ENCODE measurements at places on chromosomes 7 and 10.

DNA sequence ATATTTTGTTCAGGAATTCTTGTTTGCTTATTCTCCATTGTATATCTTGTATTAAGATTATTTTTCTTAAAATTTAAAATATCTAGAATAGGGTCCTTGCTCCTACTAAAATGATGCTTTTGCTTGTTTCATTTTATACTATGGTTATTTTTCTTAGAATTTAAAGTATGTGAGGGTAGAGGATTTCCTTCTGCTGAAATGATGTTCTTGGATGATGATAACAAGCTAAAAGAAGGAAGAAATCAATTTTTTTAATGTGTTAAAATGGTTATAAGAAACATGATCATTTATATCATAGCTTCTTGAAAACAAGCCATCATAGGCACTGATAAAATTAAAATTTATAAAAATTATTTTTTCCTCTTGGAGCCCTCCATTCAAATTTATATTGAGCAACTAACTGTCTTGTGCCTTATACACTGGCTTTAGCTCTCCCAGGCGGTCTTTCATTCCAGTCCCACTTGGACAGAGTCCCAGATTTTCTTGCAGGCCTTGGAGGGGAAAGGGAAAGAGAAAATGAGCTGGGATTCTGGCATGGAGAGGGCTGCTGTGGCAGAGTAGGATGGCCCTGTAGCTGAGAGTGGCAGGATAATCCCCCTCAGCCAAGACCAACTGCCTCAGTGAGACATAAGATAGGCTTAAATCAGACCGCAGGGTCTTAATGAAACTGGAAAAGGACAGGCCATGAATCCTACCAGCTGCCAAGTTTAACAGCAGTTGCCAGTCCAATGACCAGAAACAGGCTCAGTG, 60.2 kb downstream of the DNAJB9 start:
- no peak for DNase-seq

DNA sequence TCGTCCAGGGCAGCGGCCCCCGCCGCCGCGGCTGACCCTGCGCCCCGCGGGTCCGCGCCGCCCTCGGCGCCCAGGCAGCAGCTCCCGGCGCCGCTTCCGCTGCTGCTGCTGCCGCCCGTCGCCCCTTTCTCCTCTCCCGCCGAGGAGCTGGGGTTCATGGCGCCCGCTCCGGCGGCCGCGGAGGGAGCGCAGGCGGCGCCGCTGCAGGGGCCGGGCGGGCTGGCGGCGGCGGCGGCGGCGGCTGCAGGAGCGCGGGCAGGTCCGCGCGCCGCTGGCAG, 286 bp downstream of the DGKI start:
- DNase-seq: no peak

GRCh38 chr7:20191391-20191869, 25.8 kb downstream of the MACC1 start:
- DNase-seq: no peak

- no peak for DNase-seq
These were observed 623.9 kb downstream of the SORCS1 start for GRCh38 chr10:106540645-106541044.

GRCh38 chr7:5695727-5696345, 85.6 kb downstream of the RNF216 start:
- no peak for DNase-seq

- no peak for DNase-seq
These were observed 167.3 kb upstream of the KLF14 start for GRCh38 chr7:130901209-130901783.

DNA sequence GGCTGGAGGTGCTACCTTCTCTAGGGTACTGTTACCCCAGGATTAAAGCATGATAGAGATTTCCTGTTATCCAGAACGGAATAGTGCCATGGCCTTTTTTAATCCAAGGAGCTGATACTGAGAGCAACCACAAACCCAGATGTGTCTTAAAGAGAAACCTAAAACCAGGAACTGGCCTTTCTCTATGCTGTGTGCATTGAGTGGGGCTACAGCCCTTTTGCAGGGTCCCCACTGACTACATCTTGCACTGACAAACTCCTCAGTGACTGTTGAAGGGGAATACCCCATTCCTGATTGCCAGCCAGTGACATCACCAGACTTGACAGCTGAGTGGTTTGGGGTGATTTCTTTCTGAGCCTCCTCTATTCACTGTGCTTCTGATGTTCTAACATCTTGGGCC, 81.9 kb upstream of the CAPZA2 start:
- no peak for DNase-seq

DNA sequence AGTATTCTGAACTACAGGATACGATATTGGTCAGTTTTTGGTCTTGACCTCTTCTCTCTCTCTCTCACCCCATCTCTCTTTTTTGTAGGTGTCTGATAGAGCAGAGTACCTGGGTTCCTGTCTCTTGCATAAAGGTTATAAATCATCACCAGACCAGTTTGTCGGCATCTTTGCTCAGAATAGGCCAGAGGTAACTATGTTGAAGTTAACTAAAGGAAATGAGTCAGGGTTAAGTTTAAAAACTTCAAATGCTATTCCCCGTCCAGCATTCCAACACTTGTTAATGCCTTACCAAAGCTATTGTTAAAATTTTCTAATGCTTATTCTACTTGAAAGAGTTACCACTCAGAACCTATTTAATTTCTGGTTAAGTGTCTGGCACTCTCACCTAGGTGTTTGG, 30.7 kb downstream of the ACSL5 start:
- no peak for DNase-seq

- no peak for DNase-seq
These were observed 39.6 kb downstream of the GPRIN2 start for GRCh38 chr10:46516660-46517416.

DNA sequence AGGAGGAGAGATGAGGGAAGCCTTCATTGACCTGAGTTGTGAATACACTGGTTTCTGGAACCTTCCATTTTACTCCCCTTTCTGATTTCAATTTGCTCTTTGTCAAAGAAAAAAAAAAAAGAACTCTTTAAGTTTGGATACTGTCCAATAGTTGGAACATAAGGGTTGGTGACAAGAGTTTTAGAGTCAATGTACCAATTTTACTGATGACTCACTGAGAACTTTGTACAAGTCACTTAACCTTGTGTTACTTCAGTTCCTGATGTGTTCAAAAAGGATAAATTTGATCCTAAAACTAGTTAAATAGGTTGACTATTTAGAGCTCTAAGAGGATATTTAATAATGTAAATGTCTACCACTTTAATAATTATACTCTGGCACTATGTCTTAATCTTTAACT, 4.1 kb upstream of the CDK14 start:
- no peak for DNase-seq

GRCh38 chr7:5193880-5194279, 3.8 kb downstream of the WIPI2 start:
- DNase-seq: no peak

DNA sequence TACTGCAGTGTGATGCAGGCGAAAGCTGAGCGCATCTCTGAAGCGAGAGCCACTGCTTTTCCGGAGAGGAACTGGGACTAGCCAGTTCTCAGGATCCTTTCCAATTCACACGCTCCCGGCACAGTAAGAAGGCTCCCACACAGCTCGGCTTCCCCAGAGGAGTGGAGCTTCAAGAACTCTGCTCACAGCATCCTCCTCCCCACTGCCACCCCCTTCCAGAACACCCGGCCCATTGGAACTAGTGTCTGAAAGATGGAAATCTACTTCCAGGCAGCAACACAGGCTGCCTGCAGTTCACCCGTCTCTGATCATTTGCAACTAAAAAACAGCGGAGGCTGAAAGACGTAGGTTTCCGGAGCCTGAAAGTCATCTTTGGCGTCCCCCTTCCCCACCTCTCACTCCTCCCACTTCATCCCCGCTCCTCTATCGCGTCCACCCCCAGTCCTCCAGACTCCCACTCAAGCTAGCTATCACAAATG, at the start of gene DGKB:
Gene DGKB, minus strand, starts transcription at position 163 of the 479 bp plus-strand sequence.
- DNase-seq: no peak

GRCh38 chr7:8442814-8443304, 9.4 kb downstream of the NXPH1 start:
- DNase-seq: no peak

DNA sequence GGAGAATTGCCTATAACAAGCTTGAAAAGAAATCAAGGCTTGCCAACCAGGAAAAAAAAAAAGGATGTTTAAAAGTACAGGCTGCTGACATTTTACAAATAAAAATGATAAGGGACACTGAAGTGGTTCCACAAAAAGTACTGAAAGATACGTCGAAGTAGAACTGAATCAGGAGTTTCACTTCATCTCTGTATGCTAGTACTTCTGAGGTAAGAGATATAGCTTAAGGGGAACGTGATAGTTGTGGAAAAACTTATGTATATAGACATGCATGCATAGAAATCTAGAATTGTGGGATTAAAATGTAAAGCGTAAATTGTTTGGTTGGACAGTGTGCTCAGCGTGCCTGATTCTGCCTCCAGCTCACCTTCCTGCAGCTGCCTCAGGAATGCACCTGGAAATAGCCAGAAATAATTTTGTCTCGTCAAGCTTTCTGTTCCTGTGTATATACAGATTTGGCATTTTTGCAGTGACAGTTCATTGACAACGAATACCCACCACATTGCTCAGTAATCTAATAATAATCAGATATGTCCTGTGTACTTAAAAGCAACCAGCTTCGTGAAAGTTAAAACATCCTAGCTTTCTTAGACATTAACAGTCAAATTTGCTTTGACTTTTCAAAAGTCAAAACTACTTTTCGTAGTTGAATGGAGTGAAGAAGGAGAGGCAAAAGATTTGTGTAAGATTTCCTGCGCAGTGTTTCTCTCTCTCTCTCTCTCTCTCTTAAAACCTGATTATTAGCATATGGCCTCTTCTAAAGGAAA, 1.4 kb downstream of the SOSTDC1 start:
- no peak for DNase-seq

GRCh38 chr10:129459762-129460539, 7.1 kb upstream of the MGMT start:
- DNase-seq: no peak

- DNase-seq: no peak
These were observed 145.1 kb upstream of the MKLN1 start for GRCh38 chr7:131182446-131183058.

DNA sequence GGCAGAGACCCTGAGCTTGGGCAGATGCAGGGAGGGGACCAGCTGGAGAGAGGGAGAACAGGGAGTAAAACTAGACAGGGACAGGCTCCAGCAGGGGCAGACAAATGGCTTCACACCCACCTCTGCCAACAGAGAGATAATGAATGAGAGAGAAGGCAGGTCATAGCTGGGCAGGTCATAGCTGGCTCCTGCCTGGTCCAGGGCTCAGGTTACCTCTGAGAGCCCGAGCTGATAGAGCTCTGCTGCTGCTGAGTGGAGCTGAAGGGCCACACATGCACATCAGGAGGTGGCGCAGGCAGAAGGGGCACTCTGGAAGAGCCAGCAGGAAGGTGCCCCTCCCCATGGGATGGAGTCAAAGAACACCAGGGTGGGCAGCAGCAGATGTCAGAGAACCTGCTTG, 154.2 kb downstream of the GFRA1 start:
- DNase-seq: no peak

- no peak for DNase-seq
These were observed 9.9 kb downstream of the ZNF511 start for GRCh38 chr10:133318494-133319127.

DNA sequence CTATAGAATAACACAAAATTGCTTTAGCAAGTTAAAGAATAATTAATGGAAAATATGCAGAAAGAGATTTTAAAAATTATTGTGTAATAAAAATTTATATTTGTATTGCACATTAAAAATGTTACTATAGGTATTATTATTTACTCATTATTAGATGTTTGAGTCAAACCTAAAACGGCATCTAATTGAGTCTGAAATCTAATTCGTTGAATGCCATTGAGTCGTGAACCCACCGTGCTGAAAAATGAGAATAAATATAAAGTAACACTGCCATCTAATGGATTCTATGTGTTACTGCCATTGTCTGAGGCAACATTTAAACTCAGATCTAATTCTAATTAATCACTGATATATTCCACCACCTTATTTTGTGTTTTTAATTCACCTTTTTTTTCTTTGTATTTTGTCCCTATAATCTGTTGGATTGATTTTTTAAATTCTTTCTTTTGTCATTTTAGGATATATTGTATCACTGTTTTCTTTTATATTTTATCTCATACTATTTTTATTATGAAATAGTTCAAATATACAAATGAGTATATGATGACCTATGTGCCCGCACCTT, 62.2 kb downstream of the SAMD9 start:
- DNase-seq: no peak

- no peak for DNase-seq
These were observed 105.3 kb downstream of the CPXM2 start for GRCh38 chr10:123786306-123786705.

DNA sequence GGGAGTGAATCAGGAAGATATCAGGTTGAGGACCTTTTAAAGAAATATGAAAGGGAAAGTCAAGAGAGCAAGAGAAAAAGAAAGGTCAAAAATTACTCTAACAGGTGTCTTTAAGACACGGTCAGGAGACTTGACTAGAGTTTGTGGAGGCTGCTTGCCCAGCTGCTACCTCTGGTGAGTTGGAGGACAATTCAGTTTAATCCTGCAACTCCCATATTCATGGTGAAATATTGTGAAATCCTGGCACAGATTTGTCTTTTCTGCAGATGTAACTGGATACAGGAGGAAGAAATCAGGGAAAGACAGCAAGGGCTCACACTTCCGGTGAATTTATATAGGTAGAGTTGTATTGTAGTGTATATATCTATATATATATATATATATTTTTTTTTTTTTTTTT, 93.5 kb downstream of the AKAP9 start:
- no peak for DNase-seq

GRCh38 chr7:44438816-44439215, 51.6 kb downstream of the NUDCD3 start:
- DNase-seq: no peak

DNA sequence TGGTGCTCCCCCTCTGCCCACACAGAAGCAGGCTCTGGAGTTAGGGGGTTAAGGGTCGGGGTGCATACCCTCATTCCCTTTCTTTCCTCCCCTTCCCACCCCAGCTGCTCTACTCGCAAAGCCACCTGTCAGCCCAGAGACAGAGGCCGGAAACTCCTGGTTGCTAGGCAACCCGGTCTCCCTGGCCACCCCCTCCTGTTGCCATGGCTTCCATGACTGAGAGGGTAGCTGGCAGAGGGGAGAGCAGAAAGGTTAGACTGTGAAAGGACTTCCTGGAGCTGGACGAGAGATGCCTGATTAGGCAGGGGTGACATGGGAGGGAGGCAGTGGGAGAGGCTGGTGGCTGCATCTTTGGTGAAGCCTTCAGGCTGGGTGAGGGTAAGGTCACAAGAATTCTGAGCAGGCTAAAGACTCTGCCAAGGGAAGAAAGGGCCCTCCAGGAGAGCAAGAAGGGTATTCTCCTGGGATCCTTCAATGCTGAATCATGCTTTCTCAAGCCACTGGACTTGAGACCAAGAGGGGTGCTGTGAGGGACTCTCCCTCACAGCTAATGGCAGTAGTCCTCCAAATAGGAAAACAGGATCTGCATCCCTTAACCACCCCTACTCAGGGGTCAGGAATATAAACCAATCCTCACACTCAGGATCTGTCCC, 5.4 kb downstream of the PSD start:
- DNase-seq: peak; percentile 48
